ENCODE measurements at places on chromosomes 3 and 15.

GRCh38 chr15:68195336-68196112 lies 9.6 kb downstream of the CALML4 start:
- no peak for DNase-seq

DNA sequence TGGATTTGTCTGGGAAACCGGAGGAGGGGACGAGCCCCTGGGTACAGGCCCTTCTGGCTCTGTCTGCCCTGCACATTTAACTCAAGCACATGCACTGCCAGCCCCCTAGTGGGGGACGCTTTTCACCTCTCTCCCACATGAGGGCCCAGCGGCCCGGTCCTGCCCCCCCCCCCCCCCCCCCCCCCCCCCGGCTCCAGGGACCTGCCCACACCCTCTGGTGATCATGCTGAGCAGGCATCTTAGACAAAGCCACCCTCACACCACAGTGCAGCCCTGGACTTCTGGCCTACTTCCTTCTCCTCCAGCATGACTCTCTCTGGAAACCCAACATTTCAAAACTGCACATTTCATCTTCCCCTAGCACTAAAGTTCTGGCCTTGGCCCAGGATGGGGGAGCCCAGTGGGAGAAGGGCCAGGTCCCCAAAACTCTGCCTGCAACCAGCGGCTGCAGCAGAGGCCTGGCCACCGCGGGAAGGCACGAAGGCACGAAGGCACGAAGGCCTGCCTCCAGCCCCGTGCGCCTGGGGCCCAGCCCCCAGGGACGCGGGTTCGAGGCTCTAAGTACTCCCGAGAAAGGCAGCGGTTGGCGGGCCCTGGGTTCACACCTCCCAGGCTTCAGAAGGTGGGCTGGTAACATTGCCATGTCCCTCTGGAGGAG lies 14.1 kb downstream of the KLF15 start:
- DNase-seq = no peak

DNA sequence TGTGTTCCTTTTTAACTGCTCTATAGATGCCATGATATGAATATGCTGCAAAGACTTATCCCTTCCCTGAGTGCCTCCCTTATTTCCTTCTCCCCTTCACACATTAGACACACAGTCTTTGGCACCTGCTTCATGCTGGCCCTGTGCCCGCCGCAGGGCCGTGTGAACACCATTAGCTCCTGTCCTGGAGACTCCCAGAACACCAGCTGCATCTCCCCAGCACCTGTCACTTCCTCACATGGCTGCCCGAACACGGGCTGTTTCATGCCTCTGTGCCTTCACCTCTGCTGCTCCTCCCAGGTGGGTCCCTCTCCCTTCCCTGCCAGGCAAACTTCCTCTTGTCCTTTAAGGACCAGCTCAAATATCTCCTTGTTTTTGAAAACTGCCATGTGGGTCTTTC lies 40.5 kb upstream of the SEC13 start:
- DNase-seq = no peak

- no peak for DNase-seq
Measured at GRCh38 chr15:57552678-57553334, 38.9 kb upstream of the MYZAP start.

- no peak for DNase-seq
Measured at GRCh38 chr3:42773409-42773751, 327 bp upstream of the CCDC13 start.

- DNase-seq = no peak
Measured at GRCh38 chr3:60990442-60990730, 260.9 kb downstream of the FHIT start.

GRCh38 chr3:45580112-45580765 lies 14.3 kb upstream of the LIMD1 start:
- no peak for DNase-seq

- no peak for DNase-seq
Measured at GRCh38 chr3:112767777-112768176, 78.9 kb downstream of the CD200R1L start.

DNA sequence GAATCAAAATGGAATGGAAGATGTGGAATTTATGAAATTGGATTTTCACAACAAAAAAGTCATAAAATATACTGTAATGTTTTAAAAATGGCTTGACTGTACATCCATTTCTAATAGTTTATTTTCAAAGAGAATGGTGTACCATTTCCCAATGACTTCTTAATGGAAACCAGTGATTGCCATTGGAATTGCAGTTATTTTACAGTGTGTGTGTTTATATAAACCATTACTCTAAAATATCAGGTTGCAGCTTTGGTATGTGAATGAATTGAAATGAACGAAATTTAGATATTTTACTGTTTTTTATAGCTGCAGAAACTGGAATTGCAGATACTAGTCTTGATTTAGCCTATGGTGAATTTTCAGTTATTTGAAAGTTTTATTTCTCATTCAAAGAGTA lies 165.6 kb downstream of the UBE2E2 start:
- no peak for DNase-seq

GRCh38 chr3:127136706-127137105 lies 56.2 kb upstream of the PRR23E start:
- no peak for DNase-seq

DNA sequence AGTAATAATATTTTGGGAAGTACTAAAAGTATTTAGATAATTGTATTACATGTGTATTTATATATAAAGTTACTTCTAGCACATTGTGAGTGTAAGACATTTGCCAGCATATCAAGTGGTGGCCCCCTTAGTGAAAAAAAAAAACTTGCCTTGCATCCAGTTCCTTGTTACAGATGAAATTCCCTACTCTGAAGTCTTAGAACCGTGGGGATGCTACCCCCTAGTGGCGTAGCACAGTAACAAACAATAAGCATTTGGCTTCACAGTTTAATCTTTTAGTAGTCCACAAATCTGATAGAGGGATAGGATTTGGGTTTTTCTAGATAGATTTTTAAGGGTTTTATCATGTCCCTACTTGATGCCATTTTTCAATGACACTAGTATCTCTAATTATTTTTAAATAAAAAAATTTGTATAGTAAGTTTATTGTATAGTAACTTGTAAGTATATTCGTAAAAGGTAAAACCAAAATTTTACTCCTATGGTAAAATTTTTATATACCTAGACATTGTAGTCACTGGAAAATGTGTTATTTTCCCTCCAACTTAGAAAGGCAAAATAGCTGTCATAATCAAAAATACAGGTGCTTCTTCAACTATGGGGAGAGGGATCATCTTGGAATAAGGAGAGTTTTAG lies 14.3 kb downstream of the SMC4 start:
- DNase-seq = peak; percentile 77

DNA sequence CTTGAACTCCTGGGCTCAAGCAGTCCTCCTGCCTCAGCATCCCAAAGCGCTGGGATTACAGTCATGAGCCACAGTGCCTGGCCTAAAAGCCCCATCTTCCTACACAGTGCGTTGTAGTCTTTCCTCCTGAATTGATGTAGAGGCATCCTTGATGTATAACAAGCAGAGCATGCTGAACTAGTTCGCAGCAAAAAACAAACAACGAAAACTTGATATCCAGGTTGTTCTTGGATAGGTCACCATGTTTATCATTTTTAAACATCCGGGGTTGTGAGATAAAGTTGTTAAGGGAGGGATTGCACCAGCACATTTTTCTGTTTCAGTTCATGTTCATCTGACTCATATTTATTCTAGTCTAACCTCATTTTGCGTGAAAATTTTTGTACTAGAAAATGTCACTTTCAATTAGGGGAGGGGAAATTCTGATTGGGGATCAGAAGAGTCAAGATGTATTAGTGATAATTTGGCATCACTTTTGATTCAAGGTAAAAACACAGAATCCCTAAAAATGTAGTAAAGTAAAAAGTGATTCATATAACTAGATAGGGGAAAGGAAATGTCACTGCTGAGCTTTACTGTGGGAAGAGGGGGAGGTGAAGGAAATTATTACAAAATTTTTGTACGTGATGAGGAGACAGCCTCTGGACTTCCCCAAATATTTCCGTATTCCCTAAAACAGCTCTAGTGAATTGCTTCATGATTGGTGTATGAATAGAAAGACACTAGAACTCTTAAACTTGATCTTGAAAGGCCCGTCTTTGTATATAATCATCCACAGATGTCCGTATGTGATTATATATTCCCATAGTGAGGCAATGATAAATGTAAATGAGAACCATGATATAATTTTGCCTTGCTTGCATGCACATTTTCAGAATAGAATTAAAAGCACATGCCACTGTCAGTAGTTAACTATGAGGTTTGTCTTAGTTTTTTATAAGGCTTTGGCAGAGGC lies 22.9 kb downstream of the RAB8B start:
- peak; percentile 45 for DNase-seq

DNA sequence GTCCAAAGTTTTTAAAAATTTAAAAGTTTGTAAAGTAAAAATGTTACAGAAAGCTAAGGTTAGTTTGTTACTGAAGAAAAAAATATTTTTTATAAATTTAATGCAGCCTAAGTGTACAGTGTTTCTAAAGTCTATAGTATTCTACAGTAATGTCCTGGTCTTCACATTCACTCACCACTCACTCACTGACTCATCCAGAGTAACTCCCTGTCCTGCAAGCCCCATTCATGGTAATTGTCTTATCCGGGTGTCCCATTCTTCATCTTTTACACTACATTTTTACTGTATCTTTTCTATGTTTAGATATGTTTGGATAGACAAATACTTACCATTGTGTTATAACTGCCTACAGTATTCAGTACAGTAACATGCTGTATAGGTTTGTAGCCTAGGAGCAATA lies 36.7 kb upstream of the ATP10A start:
- no peak for DNase-seq

DNA sequence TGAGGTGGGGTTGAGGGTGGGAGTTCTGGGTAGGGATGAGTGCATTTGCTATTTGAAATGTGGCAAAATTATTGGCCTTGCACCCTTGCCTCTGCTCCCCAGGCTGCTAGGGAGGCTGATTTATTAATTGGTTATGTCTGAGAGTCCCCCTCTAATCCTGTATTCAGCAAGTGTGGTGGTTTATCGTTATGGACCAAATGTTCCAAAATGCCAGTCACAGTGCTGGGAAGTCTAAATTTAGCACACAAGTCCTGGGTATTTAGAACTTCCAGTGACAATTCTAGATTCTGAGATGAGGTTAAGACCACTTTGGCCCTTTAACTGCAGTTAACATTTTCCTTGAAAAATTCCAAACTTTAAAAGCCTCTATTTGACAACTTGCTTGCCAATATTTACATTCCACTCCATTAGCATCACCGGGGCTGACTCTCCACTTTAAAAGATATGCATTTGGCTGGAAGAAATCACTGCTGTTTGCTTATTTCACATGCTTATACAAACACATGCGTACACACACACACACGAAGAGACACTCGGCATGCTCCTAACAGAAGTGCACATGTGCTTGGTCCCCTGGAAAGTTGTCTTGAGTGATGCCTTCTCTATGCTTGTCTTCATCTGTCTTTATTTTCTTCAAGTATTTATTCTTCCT lies 247.7 kb downstream of the IL20RB start:
- DNase-seq = no peak

DNA sequence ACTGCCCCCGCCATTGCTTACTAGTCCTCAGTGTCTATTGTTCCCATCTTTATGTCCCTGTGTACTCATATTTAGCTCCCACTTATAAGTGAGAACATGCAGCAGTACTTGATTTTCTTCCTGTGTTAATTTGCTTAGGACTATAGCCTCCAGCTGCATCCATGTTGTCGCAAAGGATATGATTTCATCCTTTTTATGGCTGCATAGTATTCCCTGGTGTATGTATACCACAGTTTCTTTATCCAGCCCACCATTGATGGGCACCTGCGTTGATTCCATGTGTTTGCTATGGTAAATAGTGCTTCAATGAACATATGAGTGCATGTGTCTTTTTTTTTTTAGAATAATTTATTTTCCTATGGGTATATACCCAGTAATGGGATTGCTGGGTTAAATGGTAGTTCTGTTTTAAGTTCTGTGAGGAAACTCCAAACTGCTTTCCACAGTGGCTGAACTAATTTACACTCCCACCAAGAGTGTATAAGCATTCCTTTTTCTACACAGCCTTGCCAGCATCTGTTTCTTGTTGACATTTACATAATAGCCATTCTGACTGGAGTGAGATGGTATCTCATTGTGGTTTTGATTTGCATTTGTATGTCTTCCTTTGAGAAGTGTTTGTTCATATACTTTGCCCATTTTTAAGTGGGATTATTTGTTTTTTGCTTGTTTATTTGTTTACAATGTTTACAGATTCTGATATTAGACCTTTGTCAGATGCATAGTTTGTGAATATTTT lies 53.7 kb downstream of the GALK2 start:
- no peak for DNase-seq

DNA sequence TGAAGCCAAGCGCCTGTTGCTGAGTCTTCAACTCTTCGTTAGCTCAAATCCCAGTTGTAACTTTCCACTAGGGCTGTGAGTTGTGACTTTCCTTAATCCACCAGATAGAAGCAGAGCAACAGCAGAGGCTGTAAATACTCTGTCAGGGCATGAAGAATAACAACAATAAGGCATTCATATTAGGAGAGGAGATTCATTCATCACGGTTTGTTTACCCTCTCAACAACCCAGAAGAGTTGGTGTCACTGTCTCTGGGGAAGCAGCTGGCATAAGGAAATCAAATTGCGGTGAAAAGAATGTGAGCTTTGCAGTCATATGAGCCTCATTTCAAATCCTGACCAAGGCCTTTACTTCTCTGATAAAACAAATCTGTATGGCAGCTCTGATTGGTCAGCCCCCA lies 184.8 kb downstream of the SHQ1 start:
- DNase-seq = no peak

DNA sequence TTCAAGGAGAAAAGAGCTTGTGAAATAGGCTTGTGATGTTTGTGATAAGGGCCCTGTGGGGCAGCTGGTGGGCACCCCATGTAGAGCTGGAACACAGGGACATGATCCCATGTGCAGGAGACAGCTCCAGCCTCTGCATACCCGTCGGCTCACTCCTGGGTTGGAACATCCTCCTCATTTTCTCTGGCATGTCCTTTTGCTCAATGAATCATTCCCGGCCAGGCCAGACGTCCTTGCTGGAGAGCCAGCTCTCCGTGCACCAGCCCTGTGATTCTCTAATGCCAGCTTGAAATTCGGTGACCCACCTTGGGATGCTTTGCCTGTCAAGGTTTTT lies 77.3 kb downstream of the SMAD3 start:
- DNase-seq = no peak

GRCh38 chr15:70014860-70015490 lies 82.7 kb downstream of the TLE3 start:
- no peak for DNase-seq

GRCh38 chr3:20280257-20280656 lies 94.3 kb upstream of the SGO1 start:
- DNase-seq = no peak

GRCh38 chr15:101178931-101179330 lies 72.9 kb downstream of the CHSY1 start:
- DNase-seq = no peak

GRCh38 chr15:91151781-91152563 lies 51.9 kb downstream of the SV2B start:
- no peak for DNase-seq

GRCh38 chr3:134287512-134287911 lies 36.9 kb upstream of the RYK start:
- DNase-seq = no peak
